LoVo (cell line): ENCODE measurements at places on chromosomes 3 and 15.

DNA sequence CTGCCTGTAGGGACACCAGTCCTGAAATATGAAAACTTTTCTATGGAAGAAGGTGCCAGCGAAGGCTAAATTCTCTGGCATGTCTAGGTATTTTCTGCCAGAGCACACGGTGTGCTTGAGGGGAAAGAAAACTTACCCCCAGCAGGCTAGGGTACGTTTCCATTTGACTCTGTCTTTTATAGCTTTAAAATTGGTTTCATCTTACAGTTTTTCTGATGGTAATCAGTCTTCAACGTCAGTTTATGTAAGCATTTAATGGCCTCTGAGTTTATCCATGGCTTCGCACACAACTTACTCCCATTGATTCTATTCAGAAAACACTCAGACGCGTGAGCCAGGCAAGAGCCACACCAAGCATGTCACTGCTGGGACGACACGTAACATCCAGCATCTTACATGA is 249.7 kb downstream of the ADAMTS17 start:
- no peak for DNase-seq

DNA sequence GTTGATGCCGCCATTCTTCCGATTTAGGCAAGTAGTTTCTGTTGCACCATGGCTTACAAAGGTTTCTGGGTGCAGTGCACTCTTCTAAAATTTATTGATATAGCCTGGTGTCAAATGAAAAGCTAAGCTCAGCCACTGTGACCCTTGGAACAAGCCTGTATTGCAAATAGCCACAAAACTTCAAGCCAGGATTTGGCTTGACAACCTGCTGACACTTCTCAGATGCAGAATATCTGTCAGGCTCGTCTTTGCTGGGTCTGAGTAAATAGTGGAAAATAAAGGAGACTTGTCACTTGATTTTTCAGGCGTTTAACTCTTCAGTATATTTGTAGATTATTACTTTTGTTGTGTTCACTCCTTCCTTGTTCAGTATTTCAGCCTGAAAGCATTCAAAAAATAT is 871.8 kb downstream of the OTOL1 start:
- no peak for DNase-seq

GRCh38 chr3:45137656-45138181 is 8.5 kb downstream of the CDCP1 start:
- DNase-seq: no peak

GRCh38 chr3:194522579-194523046 is 35.8 kb upstream of the ATP13A3 start:
- no peak for DNase-seq

DNA sequence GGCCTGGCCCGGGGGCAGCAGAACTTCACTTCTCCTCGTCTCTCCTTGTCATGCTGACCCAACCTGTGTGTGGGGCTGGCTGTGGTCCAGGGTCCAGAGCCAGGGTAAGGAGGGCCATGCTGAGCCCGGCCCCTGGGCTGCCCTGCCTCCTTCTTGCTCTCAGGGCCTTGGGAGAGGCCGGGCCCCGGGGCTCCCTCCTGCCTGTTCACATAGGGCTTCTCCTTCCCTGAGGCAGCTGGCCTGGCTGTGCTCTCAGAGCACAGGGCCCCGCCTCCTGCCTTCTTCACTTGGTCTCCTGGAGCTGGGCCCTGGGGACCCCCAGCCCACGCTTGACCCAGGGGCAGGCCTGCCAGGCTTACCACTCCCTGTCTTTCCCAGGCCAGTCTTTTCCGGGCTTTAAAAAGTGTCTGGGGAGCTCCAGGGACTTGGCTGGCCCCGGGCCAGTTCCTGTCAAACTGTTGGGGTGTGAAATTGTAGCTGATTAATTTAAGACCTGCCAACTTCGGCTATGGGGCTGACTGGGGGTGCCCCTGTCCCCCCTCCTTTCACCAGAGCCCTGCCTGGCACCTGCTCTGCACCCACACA is 11.8 kb downstream of the PLXNA1 start:
- no peak for DNase-seq

DNA sequence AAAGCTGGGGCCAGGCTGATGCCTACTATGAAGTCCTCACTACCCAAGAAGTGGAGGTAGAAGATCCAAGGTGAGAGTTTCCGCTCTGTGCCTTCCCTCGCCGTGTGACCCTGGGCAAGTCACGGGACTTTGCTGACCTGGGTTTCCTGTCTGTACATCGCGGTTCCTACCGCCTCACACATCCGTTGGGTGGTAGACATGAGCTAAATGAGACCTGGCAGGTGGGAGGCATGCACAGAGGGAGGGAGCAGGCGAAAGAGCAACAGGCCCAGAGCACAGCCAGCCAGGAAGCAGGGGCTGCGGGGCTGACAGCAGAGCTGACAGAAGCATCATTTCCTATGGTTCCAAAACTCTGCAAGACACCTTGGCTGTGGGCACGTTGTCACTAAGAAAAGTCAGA is 157.3 kb upstream of the BHLHE40 start:
- DNase-seq: no peak

DNA sequence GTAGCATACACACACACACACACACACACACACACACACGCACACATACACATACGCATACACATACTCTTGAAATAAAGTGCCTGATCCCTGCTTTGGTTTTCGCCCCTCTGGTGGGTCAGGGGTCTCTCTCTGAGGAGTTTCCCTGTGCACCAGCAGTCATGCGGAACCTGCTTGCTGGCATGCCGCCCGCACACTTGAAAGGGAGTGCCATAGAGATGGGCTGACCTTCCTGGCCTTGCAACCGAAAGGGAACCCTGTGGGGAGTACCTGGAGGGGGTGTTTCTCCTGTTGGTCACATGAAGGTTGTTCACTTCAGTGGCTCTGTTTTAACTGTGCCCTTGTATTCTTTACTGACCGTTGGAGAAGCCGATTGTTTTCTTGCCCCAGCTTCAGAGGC is 752.3 kb downstream of the NR2F2 start:
- DNase-seq: no peak

GRCh38 chr3:44301746-44302145 is 36.8 kb upstream of the TCAIM start:
- no peak for DNase-seq

DNA sequence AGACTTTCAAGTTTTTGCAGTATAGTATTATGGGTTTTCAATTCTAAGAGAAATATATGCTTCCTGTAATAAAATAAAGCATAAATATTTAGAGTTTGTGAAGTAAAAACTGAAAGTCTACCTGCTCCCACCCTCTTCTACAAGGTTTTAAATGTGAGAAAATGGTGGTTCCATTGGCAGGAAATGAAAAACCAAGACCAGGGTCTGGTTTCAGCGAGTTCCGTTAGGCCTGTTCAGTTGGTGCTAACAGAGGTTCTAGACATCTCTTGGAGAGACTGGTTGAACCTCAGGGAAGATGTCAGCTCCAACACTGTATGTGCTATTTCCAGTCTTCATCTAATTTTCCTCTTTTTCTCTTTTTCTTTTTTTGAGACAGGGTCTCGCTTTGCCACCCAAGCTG is 11.8 kb upstream of the MYO1E start:
- DNase-seq: no peak

DNA sequence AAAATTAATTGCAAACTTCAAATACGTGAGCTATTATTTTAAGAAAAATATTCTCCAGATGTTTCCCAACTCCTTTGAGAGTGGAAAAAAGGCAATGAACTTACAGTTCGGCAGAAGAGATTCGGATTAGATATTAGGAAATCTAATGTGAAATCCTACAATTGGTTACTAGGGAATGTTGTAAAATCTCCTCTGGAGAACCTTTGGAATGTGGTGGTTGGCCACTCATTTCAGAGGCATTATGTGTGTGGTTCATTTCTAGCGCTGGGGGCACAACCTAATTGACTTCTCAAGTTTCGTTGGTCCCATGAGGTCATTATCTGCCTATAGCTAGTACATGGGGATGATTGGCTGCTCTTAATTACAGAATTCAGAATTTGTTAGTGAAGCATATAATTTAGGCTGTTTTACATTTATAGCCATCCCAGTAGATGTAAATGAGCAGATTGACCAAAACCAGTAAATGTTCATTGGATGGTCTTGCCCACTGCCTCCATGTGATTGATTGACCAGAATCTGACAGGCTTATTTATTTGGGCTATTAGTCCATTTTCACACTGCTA is 34.6 kb upstream of the CMSS1 start:
- DNase-seq: no peak

DNA sequence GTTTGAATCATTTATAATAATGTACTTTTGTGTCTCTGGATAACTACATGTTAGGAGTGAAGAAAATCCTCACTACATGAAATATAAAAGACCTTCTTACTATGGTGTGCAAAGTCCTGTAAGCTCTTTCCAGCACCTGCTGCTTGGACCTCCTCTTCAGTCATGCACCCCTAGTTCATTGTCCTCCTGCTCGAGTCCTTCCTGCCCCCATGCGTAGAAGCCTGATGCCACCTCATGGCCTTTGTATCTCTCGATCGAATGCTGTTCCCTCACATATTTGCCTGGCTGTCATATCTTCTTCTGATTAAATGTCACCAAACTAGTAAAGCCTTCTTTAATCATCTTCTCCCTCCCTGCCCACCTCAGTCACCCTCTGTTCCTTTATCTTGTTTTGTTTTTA is 49.9 kb upstream of the SUCLG2 start:
- DNase-seq: no peak

DNA sequence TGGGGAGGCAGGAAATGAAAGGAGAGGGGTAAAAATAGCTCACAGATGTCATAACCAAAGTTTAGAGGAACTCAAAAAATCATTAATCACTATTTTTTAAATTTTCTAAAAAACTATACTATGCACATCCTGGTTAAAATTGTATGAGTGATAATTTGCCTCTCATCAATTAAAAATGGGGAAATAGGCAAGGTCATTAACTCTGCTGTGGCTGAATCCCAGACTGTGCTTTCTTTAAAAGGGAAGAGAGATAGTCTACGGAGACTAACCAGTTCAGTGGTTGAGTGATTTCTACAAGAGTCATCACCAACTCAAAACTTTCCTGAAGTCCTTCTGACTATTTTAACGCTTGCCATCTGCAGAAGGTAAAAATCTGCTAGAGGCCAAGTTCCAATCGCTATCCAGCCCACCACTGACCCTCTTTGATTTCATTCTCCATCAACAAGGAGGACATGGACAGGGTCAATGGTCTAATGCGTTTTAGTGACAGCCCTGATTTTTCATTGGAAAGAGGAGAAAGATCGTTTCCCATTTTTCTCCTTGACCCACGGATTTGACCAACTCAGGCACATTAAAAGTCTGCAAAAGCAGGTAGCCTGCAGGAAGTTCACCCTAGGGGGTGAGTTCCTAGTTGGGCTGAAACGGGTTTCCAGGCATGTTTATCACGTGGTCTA is 850 bp downstream of the SUCLG2 start:
- DNase-seq: peak; percentile 39

- no peak for DNase-seq
Observed at GRCh38 chr3:13564751-13565560, 16.0 kb downstream of the FBLN2 start.

GRCh38 chr3:132236701-132237651 is 80.2 kb upstream of the ACP3 start:
- DNase-seq: no peak

DNA sequence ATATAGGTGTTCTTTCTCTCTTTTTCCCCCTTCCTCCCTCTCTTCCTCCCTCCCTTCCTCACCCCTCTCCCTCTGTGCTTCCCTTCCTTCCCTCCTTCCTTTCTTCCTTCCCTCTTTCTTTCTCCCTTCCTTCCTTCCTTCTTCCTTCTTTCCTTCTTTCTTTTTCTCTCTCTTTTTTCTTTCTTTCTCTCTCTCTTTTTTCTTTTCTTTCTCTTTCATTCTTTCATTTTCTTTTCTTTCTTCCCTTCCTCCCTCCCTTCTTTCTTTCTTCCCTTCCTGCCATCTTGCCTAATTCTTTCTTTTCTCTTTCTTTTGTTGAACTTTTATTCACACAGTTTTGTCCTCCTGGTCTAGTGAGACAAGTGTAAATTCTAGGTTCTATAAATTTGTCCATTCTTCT is 1595.6 kb downstream of the SI start:
- DNase-seq: no peak

- DNase-seq: no peak
Observed at GRCh38 chr3:100150473-100150872, 36.2 kb upstream of the FILIP1L start.

- DNase-seq: no peak
Observed at GRCh38 chr3:62875558-62876002, 364 bp upstream of the CADPS start.

GRCh38 chr3:185655426-185656320 is 69.6 kb downstream of the SENP2 start:
- no peak for DNase-seq

- no peak for DNase-seq
Observed at GRCh38 chr3:8723612-8724011, 10.0 kb upstream of the CAV3 start.

GRCh38 chr3:16877505-16877904 is 7.2 kb upstream of the PLCL2 start:
- no peak for DNase-seq

DNA sequence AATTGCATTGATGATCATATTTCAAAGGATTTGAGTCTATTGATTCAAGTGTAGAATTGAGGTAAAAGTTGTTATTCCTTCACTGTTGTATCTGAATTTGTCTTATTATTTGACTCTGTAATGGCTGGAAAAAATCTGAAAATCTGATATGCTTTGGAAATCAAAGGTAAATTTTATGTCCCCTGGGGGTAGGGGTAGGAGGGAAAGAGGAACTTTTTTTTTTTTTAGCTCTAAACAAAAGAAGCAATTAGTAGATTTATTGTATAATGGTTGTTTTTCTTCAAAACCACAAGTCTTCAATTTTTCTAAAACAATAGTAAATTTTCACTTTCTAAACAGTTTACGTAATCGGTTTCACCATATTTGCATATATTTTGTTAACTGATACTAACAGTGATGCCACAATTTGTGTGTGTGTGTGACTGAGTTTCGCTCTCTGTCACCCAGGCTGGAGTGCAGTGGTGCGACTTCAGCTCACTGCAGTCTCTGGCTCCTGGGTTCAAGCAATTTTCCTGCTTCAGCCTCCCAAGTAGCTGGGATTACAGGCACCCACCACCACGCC is 91.7 kb upstream of the GOLGA6L4 start:
- no peak for DNase-seq

DNA sequence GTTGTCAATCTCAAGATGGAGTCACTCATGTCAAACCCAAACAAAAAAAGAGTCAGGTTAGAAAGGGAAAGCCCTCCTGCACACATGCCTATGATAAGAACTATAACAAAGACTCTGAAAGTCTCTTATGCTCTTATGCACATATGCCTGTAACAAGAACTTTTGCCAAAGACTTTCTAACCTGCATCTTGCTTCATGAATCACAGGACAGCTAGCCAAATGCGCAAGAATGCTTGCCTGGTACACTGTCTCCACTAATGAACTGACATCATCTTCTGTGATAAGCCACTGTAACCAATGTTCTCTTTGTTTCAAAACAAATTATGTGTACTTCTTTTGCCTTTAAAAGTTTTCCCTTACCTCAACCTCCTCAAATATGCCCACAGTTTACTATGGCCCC is 18.2 kb upstream of the EHHADH start:
- DNase-seq: no peak
